ENCODE measurements at places on chromosomes 6 and 20. TPM values are rescaled to one million over a fixed set of nuclear protein-coding genes. Genes with fewer than 3 reads are reported as not detected.

DNA sequence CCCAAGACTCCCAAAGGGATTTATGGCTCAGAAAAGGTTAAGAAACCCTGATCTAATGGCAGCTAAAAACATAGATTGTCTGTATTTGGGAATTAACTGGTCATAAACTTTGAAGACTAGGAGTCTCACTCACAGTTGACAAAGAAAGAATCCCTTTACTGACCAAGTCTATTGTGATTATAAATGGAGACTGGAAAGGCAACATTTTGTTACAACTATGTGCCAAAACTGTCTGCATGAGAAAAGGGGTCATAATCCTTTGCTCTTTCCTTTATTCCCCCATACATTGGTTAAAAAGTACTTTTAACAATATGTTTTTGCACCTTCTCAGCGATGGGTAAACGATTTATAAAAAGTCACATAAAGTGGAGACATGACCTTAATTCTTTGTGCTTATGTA is 206.9 kb upstream of the MAP3K7 start:
- DNase-seq, result no peak

DNA sequence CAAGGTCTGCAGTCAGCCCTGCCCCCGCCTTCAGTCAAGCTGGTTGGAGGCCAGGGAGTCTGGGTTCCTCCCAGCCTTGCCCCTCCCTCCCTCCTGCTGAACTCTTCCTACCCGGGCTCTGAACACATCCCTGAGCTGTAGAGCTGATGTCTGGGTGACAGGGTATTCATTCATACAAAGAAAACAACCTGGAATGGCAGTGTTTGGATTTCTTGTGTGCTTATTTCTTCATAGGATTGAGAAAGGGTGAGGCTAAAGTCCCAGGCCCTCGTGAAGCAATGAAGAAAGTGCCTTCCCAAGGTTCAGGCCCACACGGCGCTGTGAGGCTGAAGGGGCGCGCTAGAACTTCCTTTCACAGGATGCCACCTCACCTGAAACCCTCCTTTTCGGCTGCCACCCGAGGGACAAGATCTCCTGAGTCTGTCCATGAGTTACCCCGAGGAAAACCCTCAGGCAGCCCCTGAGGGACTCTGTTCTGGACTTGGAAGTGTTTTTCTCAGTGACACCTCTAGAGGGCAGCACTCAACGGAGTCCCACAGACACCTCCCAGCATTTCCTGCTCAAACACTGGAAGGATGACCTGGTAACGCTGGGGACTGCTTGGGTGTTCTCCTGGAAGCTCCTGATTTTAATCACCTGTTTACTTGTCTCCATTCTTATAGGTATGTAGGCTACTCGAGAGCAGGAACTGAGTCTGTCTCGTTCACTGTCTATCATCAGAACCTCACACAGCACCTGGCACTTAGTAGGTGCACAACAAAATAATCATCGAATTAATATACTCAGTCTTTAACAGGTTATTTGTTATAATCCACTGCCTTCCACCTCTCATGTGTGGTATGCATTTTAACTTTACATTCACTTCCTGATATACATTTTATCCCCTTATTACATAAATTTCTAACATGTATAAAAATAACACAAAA is 11.8 kb upstream of the GSTA1 start:
- DNase-seq, result peak; percentile 79

The MLN gene
- not detected for total RNA-seq

DNA sequence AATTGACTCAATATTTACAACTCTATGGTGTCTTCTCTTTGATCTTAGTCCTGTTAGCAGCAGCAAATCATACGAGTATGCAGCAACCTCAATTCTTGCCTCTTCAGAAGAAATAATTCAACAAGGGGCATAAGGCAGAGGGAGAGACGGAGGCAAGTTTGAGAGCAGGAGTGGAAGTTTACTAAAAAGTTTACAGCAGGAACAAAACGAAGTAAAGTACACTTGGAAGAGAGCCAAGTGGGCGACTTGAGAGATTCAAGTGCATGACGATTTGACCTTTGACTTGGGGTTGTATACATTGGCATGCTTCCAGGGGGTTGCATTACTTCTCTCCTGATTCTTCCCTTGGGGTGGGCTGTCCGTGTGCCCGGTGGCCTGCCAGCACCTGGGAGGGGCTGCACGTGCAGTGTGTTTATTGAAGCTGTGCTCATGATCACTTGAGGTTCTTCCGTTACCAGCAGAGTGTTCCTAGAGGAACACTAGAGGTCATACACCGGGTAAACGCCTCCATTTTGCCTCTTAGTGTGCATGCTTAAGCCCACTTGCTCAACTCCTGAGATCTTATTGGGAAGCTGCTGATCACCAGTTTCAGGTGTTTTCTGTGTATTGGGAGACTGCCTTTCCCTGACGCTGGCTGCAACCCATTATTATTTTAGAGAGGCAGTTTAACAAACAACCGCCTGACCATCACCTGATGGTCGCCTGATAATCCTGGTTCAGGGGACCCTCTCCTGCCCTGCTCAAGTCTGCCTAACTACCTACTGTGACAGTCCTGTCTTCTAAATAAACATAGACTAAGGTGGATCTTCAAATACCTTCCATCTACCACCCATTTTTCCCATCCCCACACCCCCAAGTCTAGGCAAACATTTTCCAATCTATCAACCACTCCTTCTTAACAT is 172.4 kb upstream of the MYLIP start:
- DNase-seq, result no peak

DNA sequence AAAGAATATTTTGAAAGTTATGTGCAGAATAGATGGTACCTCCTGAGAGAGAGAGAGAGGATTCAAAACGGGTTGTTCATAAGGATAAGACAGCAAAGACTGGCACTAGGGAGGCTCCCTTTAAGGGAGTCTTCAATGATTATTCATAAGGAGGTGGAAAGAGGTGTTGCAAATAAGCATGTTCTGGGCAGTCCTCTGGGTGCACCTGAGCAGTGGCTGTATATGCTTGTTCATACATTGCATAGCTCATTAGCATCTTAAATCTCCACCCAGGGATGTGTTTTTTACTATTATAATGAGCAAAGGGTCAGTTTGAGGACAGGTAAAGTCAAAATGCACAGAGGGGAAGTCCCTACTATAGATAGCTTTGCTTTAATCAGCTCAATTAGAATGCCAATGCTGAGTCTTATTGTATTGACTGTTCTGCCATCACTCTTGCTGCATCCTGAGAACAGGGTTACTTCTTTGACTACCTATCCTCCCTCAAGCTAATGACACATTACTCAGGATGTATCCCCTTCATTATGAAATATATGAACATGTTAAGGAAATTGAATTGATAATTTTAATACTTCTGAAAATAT is 10.0 kb upstream of the SIRPG start:
- DNase-seq, result no peak
